Activated CD4-positive, alpha-beta T cell treated with anti-CD3 and anti-CD28 coated beads, Interleukin-2, amount 10 ng/mL, durations not matched to agents 24 days and 14 days (primary cell): ENCODE measurements at places on chromosomes 12 and 14. TPM values are rescaled to one million over a fixed set of nuclear protein-coding genes. Genes with fewer than 3 reads are reported as not detected.
A peak's percentile ranks its signal among the peaks of the same experiment; 100 is the strongest.

Gene GPRC5D
- not detected in 2 replicates for total RNA-seq

Gene FOXG1
- not detected in 2 replicates for total RNA-seq

GRCh38 chr14:82710267-82710841, 1176.7 kb upstream of the SEL1L start:
- H3K27ac ChIP-seq = no peak overlapping the region
- no peaks in the 10 kb centered on the region for H3K36me3 ChIP-seq
- H3K27me3 ChIP-seq = no peaks in the 10 kb centered on the region
- DNase-seq = peak; percentile 77
- no peak overlapping the region for H3K4me3 ChIP-seq

DNA sequence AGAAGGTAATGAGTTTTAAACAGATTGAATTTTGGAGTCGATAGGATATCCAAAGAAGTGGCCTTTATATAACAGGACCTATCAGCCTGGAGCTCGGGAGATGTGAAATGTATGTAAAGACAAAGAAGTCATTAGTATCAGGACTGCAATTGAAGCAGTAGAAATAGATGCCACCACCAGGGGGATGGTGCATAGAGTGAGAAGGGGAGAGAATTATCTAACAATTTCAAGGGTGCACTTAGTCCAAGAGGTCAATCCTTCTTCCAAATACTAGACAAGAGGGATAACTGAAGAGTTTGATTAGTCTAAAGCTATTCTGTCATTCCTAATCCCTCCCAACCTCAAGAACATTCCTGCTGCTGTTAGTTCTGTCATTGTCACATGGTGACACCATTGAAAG, 127.8 kb downstream of the CFAP54 start:
- DNase-seq = no peak
- H3K36me3 ChIP-seq = no peaks in the 10 kb centered on the region
- peaks cover 1% of the 10 kb centered on the region for H3K27me3 ChIP-seq
